Endodermal cell (in vitro differentiated cells): ENCODE measurements at places on chromosomes 7 and 10.

- DNase-seq = no peak
These were observed 87.7 kb upstream of the TMEM168 start for GRCh38 chr7:112877691-112878460.

DNA sequence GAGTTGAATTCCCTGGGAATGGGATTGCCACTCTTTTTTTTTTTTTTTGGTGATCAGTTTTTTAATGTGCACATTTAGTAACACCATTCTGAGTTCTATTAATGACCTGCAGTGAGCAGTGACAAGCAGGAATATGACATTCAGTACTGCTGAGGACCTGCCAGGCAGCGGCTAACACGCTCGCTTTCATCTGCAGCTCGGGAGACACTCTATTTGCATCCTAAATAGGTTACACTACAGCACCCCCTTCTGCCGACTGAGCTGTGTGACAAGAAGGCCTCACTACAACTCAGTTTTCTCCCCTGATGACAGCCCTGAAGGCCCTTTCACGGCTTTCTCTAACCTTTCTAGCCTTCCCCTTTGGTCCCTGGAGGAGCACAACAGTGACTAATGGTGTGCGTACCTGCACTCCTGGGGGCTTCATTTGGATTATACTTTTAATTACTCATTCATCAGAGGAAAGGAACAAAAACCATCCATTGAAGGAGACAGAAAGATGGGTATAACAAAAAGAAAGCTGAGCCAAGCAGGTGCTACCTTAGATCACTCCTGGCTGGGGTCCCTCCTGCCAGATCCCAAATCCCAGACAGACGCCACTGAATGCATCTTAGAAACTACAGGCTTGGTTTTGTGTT is 872.4 kb downstream of the LRMDA start:
- peak; percentile 90 for DNase-seq

DNA sequence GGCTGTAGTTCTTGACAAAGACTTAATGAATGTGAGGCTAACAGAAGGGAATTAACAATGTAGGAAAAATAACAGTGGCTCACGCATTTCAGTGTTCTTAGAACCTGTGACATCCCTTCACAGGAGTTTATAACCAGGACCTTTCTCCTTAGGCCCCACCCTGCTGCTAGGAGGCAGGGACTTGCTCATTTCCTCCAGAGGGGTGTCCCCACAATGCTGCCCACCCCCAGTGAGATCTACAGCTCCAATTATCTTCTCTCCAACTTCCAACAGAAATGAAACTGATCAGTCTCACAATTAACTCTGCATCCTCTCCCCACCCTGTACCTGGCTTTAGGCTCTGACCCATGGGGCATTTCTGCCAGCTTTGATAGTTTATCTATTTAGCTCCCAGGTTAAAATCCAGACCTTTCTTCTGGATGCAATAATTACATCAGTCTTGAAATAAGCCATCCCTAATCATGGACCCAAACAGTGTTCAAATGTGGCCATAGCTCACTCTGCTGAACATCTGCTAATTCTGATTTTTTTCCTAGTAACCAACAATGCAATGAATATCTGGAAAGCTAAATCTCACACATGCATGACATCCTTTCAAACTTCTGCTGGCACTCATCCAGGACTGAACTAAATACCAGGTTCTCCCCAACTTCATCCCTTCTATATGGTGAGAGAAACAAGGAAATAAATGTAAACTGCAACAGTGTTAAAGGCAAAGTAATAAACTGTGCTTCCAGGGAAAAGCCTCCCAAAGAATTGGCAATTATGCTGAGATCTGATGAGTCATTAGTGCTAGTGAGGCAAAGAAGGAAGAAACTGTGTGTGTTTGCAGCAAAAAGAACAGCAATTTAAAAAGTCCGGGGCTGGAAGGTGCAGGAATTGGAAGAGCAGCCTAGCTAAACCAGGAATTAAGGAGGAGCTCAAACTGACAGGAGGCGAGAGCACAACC is 64.6 kb downstream of the HERPUD2 start:
- no peak for DNase-seq

- DNase-seq = no peak
These were observed 269.2 kb upstream of the TCERG1L start for GRCh38 chr10:131580674-131581073.

DNA sequence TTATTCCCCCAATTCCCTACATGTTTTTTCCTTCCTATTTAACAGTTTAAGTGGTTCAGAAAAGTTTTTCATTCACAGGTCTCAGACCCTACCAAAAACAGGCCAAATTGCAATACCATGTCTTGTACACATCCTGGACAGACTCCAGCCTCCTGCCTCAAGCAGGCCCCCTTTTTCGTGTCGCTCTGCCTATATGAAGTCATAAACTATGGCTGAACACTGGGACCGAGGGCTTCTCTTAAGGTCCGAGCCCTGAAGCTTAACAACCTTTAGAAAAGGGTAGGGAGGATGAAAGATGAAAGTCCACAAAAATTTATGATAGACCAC is 1.4 kb downstream of the FBXW4 start:
- DNase-seq = no peak

- DNase-seq = peak; percentile 44
These were observed 10.9 kb downstream of the MMRN2 start for GRCh38 chr10:86946213-86947155.

DNA sequence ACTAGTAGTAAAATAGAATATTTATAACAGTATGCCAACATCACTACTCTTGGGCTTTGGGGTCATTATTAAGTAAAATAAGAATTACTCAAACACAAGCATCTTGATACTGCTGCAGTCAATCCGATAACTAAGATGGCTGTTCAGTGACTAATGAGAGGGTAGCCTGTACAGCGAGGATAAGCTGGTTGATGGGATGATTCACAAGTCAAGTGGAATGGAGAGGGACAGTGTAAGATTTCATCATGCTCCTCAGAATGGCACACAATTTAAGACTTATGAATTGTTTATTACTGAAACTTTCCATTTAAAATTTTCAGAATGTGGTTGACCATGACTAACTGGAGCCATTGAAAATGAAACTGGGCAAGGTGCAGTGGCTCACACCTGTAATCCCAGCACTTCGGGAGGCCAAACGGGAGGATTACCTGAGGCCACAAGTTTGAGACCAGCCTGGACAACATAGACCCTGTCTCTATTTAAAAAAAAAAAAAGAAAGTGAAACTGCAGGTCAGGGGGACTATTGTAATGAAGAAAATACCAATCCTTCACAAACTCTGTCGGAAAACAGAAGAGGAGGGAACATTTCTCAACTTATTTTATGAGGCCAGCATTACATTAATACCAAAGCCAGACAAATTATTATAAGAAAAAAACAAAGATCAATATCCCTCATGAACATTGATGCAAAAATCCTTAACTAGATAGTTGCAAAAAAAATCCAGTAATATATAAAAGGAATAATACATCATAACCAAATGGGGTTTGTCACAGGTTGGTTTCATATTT is 11.2 kb downstream of the AVL9 start:
- no peak for DNase-seq

DNA sequence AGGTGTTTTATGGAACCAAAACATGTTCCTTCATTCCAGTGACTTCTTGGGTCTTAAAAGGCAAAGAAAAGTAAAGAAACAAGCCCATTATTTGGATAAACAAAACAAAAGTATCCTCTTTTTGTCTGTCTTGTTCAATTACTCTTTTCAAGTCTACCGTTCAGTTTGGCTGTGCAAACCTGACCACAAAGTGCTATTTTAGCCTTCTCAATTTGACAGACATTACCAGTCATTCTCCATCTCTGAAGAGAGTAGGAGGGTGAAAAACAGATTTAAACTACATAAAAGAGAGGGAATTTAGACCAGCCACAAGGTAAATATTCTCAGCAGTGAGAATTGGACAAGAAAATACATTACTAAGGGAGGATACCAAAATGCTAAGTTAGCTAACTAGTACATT is 145.2 kb downstream of the GRM3 start:
- DNase-seq = no peak

GRCh38 chr7:128121711-128122530 is 90.7 kb upstream of the LRRC4 start:
- DNase-seq = no peak

- peak; percentile 49 for DNase-seq
These were observed at the start of gene FOXP2 for GRCh38 chr7:114414156-114415063. Gene FOXP2, plus strand, starts transcription at chr7:114414815. Its CDS starts 11,697 bp downstream, at chr7:114426512.

- peak; percentile 30 for DNase-seq
These were observed 166.7 kb downstream of the PTPN20 start for GRCh38 chr10:47077941-47078340.

GRCh38 chr7:110104243-110104642 is 986.7 kb upstream of the LRRN3 start:
- DNase-seq = no peak

GRCh38 chr7:83105948-83106347 is 56.7 kb downstream of the PCLO start:
- peak; percentile 73 for DNase-seq

DNA sequence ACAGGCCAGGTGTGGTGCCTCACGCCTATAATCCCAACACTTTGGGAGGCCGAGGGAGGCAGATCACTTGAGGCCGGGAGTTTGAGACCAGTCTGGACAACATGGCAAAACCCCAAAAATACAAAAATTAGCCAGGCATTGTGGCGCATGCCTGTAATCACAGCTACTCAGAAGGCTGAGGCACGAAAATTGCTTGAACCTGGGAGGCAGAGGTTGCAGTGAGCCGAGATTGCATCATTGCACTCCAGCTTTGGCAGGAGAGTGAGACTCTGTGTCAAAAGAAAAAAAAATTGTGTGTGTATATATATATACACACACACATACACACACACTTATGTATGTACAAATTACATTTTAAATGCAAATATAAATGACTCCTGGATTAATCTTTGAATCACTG is 76.8 kb upstream of the LRRN3 start:
- no peak for DNase-seq

GRCh38 chr10:84292502-84292901 is 35.9 kb upstream of the CCSER2 start:
- DNase-seq = no peak

DNA sequence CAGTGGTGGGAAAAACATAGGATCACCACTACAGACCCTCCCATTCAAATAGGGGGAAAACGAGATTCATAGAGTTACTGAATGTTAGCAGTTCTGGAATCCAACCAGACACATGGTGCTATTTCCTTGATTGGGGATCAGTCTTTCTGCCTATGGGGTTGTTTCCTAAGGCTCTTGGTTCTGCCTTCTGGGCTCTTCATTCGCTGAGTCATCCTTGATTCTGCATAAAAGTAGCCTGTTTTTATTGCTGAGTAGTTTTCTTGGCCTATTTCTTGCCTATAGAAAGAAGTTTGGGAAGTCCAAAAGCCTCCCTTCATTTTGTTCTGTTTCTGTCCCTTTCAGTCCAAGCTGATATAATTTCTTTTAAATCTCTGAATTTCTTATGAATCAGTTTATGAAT is 99.3 kb upstream of the OIT3 start:
- DNase-seq = no peak

DNA sequence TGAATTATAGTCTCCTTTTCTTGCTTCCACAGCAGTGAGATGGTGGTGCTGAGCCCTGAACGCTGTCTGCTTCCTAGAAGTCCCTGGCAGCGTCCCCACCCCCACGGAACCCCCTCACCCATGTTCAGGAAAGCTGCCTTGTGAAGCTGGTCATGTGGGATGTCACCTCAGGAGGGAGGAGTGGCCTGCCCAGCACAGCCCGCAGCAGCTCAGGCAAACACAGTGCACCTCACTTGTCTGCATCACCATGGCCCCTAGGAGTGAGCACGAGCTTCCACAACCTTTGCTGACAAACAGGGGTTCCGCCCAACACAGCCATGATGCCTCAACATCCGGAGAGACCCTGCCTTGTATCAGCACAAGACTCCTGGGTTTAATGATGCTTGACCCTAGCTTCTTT is 508.9 kb downstream of the RPS24 start:
- DNase-seq = peak; percentile 59

DNA sequence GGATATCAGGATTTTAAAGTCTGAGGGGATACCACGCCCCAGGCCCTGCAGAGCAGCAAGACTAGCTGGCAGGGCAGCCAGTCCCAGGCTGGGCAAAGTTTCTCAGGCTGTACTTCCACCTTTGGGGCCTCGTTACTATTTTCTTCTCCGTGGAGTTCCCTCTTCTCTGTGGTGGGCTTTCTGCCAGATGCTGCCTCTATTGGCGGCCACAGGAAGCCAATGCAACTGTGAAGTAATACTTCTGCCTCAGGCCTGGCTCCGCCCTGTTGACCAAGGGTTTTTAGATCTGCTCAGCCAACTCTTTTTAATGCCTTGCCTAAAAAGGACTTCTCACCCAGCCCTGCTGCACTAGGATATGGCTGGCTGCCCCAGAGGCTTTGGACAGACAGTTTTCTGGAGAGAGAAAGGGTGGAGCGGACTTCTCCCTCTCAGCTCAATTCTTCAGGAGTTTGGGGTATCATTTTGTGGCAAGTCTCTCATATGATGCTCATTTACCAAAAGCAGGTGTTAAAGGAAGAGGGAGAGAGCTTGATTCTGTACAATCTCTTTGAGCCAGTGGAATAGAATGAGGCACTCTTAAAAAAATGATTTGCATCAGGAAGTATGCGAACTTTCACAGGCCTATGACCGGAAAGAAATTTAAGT is 67.4 kb downstream of the HHEX start:
- DNase-seq = peak; percentile 81

DNA sequence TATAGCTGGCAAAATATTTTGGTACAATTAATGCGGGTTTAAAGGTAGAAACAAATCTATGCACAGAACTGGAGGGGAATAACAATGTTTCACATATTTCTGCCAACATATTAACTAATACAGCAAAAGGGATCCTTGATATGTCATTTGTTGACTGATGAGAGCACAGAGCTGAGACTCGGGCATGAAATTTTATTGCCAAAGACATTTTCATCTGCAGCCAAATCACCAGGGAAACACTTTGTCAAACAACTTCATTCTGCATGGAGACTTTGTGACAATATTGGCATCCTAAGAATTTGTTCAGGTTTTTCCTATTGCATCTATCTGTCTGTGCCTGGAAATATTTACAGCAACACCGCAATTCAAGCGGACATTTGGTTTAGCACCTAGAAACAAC is 117.8 kb upstream of the C1QL3 start:
- DNase-seq = no peak

GRCh38 chr7:52119537-52119936 is 802.9 kb upstream of the COBL start:
- DNase-seq = peak; percentile 79

DNA sequence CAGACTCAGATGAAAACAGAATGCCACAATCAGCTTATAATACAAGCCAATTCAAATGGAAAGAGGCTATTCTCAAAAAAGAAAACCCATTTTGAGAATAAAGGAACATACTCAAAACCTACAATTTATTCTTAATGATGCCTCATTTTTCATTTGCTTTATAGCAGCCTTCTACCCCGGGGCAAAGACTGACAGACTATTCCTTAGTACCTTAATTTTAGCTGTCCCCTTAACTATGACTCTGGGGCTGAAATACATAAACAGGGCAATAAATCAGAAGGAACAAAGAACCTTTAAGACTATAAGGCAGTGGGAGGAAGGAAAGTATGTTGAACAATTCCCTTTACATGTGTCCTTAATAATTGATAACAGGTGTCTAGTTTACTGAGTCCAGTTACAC is 76.8 kb downstream of the TMEM106B start:
- no peak for DNase-seq

GRCh38 chr7:104993217-104993862 is 20.7 kb upstream of the KMT2E start:
- no peak for DNase-seq
